NCI-H1436 (cell line): ENCODE measurements at places on chromosomes 16 and 17.
A peak's percentile ranks its signal among the peaks of the same experiment; 100 is the strongest.

- no peak for DNase-seq
Observed at GRCh38 chr17:2885733-2886132, 89.5 kb downstream of the RAP1GAP2 start.

DNA sequence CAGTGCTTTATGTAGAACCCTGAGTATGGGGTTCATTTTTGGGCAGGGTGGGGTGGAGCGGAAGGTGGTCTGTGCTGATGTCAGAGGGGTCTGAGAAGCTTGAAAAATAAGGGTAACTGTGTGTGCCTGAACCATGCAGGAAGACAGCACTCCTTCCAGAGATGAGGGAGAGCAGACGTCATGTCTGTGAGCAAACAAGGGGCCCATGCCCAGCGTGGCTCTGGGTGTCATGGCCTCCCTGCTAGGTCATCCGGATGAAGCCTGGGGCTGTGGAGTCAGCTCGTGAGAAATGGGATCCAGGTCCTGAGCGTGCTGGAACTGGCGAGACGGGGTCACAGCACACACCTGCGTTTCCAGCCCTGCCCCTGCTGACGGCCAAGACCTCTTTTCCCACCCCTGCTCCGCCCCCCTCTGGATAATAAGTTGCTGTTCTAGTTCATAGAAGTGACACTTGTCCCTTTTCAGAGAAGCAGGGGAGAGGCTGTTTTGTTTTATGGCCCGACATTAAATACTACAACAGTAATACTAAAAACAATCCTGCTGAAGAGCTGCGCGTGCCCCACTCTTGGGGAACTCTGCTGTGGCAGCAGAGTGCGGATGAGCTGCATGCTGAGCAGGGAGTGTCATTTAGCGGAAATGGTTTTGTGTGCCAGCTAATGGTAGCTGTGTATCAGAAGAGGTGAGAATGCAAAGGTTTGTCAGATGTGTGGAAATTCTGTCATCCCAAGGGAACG is 92.6 kb downstream of the RPTOR start:
- no peak for DNase-seq

GRCh38 chr16:12255919-12256665 is 279.6 kb downstream of the SNX29 start:
- DNase-seq, result no peak

DNA sequence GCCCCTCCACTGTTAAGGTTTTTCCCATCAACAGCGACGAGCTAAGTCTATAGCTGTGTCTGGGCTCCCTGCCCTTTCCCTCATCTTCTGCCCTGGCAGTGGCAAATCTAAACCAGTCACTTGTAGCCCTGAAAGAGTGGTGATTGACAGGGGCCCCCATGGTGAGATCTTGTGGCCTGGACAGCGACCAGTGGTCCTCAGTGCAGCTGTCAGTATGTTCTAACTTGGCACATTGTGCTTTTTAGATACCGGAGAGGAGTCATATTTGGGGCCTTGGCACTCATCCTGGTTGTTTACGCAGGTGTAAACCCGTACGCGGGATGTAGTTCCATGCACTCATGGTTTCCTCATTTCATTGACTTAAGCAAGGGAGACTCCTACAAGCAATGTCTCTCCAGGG is 57.5 kb upstream of the ARHGAP44 start:
- no peak for DNase-seq

- no peak for DNase-seq
Observed at GRCh38 chr16:21265104-21265837, 12.8 kb downstream of the CRYM start.

- DNase-seq, result no peak
Observed at GRCh38 chr16:71357681-71358080, 842 bp upstream of the CALB2 start.

DNA sequence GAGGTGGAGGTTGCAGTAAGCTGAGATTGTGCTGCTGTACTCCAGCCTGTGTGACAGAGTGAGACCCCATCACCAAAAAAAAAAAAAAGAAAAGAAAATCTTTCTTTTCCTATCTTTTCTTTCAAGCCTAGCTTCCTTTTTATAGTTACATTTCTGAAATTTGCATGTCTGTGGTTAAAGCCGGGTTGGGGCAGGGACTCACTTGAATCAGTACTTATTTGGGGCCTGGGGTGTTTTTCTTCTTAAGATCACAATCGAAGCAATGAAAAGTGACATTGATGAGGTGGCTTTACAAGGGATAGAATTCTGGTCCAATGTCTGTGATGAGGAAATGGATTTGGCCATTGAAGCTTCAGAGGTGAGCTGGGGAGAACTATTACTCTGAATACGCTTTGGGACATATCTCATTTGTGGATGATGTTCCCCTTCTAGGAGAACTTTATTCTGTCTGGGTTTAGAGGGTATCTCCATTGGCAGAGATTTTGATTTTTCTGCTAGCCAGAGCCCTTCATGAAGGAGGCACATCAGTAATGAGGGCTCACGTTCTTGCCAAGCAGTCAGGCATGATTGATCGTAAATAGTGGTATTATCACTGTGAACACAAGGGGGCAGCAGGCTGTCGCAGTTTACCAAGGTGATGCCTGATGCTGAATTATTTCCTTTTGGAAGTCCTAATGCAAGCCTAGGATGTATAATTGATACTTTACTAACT is 14.3 kb downstream of the KPNB1 start:
- peak; percentile 58 for DNase-seq

GRCh38 chr17:45093444-45094110 is 32.5 kb downstream of the NMT1 start:
- no peak for DNase-seq

DNA sequence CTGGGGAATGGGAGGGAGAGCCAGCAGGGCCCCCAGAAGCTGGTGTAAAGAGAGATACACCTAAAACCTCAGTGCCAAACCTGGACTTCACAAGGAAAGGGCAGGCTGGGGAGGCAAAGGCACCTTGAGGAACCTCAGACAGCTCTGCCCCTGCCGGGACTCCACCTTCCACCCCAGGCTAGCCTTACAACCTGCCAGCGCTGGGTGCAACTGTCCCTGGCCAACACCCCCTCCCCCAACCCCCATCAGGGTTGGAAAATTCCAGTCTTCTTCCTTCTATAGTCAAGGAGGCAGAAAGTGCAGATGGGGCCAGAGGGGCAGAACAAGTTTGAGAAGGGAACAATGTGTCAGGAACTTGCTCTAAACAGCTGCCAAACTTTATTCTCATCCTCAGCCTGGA is 2.2 kb downstream of the YBX2 start:
- DNase-seq, result no peak

DNA sequence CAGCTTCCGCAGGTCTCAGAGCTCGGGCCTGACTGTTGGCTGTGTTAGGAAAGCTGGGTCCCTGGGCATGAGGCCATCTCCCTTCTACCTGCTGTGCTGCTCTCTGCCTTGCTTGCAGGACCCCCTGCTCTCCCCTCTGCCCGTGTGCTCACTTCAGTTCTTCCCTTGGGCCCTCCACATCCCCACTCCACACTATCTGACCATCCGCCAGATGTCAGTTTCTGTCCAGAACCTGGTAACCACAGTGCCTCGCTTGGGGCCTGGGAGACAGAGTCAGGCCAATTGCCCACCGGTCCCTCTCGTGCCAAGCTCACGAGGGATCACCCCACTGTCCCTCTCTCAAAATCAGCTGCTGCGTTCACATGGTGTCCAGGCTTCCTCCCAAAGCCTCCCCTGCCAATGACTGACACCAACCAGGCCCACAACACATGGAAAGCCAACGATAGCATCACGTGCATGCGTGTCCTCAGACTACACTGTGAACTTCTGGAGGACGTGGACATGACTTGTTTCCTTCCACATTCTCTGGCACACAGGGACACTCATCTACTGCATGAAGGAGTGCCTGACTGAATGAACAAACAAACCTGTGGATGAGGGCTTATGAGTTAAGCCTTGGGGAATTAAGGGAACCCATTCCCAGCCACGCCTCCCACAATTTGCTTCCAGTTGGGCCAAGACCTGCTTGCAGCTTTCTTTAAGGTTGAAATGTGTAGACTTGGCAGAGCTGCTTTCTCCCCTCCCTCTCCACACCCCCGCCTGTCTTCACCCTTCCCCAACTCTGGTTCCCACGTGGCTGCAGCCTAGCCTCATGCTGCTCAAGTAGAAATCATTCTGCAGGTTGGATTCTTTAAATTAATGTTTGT is 72.5 kb upstream of the ZNF423 start:
- no peak for DNase-seq

DNA sequence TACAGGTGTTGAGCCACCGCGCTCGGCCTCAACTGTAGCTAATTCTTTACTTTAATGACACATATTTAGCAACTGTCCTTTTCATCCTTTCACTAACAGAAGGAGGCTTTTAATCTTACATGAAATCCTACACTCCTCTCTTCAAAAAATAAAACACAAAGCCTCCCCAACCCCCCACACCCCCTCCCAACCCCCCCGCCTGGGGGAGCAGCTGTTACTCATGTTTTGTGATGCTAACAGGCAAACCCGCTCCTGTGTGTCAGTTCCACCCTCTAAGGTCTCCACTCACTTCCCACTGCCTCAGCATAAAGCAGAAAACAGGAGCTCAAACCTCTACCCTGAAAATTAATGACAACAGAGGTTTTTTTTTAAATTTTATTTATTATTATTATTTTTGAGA is 55.4 kb upstream of the SLC25A19 start:
- peak; percentile 29 for DNase-seq

GRCh38 chr17:77942112-77942988 is 16.2 kb upstream of the TNRC6C start:
- no peak for DNase-seq

- peak; percentile 82 for DNase-seq
Observed at GRCh38 chr17:73278465-73279453, 17.1 kb upstream of the CPSF4L start.

GRCh38 chr17:29977836-29978235 is 36.4 kb downstream of the EFCAB5 start:
- DNase-seq, result no peak

- DNase-seq, result no peak
Observed at GRCh38 chr16:66131156-66131807, 235.2 kb upstream of the CDH5 start.

DNA sequence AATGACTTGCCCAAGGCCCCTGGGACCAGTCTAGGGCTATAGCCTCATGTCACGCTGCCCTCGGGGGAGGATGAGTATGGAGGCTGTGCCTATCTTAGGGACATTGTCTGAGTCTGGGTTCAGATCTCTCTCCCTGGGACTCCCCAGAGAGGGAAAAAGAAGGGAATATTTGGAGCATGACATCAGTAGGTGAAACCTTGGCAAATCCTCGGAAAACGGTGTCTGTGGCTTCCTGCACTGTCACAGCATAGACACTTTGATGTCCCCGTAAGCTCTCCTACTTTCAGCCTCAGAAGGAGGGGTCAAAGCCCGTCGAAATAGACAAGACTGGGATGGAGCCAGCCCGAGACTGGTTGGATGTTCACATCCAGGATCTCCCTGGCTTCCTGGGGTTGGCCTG is 11.3 kb downstream of the MEOX1 start:
- DNase-seq, result no peak

GRCh38 chr17:10742431-10742830 is 12.6 kb upstream of the TMEM220 start:
- DNase-seq, result no peak

DNA sequence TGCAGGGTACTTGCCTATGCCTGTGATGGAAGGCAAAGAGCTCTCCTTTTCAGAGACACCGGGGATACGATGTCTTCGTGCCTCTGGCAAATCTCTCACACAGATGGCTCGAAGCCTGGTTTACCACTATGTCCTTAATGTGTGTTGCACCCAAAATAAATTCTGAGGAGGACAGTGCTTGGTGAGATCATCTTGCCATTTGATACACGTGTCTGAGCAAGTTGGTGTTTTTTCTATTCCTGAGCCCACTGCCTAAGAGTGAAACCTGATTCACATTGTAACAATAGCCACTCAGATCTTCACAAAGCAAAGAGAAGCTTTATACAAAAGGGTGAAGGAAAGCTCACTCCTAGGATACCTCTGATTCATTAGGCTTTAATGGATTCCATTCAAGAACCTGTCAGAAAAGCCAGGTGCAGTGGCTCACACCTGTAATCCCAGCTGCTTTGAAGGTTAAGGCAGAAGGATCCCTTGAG is 33.1 kb upstream of the AKAP1 start:
- DNase-seq, result peak; percentile 98

- no peak for DNase-seq
Observed at GRCh38 chr17:58384897-58385296, 32.4 kb downstream of the RNF43 start.

DNA sequence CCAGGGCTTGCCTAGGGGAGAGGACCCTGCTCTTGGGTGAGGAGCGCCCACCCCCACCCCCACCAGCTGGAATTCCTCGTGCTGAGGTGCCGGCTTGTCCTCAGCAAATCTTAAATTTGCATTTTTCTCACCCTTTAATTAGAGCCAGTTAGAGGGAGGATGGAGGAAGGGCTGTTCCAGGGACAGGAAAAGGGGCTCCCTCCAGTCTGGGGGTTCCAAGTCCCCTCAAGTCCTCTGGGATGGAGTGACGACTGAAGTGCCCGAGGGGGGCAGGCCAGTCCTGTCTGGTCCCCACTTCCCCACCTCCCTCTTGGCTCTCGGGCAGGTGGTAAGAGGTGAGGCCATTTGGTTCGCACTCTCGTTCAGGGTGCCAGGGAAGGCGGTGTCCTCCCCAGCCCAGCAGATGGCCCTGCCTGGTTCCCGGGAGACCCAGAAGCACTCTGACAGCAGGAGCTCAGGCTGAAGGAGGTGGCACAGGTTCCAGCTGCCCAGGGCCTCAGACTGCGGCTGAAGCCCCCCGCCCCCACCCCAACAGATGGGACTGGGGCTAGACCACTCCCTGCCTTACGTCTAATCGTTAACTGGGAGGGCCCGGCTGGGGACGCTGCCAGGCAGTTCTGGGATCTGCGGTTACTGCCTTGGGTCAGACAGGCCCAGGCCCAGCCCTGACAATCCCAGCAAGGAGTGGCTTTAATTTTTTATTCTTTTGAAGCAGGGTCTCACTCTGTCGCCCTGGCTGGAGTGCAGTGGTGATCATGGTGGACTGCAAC is 2.2 kb downstream of the RAB26 start:
- DNase-seq, result no peak

DNA sequence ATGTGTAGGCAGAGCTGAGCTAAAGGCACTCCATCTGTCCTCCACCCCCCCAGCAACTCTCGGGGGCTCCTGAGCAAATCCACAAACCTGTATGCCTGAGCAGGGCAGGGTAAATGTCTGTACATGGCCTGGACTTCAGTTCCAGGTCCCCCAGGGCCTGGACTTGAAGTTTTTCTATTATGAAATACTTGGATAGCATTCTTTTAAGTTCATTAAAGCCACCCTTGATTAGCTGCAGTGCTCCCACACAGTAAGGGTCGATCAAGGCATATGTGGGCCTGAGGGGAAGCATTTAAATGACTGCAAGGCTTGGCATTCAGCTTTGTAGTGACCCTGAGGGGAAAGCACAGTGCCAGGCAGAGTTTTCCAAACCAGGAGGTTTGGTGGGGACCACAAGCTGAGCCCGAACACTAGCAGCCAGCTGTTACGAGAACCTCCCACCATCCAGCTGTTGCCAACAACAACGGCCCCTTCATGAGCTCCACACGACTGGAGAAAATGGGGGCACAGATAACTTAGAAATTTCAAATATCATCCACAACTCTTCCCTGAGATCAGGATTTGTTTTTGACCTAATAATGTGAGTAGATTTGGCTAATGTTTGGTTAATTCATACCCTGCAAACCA is 6.7 kb downstream of the FAM117A start:
- no peak for DNase-seq

DNA sequence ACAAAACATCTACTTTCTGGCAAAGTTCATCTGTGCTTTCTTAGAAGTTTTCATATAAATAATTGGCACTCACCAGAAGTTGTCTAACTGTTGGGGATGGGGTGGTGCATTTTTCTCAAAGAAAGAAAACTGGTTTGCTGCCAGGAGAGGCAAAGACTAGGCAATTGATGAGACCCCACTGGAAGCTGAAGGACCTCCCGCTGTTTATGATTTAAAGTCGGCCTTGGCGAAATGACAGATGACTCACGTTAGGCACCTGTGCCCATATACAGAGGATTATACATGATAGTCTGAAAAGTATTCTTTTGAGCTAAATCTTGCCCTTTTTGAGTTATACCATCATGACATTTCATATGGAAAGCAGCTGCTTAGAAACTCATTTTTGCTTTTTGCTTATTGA is 193.0 kb upstream of the ZFHX3 start:
- no peak for DNase-seq
